ENCODE measurements at places on chromosomes 6 and 20.

DNA sequence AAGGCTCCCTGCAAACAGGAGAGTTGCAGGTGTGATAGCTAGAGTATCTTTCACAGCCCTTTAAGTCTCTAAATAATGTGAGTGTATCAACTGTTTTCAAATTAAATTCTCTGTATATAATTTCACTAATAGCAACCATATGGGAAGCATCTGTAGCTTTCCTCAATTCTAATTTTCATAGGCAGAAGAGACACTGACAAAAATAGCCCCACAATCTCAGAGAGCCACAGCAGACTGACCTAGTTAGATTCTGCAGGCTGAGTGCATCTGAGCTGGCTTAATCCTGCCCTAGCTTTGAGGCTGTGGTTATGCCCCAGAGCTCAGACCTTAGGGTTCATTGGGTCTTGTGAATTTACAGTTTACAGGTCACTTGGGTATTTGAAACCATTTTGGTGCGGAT is 63.9 kb downstream of the MAP7 start:
- DNase-seq: no peak

DNA sequence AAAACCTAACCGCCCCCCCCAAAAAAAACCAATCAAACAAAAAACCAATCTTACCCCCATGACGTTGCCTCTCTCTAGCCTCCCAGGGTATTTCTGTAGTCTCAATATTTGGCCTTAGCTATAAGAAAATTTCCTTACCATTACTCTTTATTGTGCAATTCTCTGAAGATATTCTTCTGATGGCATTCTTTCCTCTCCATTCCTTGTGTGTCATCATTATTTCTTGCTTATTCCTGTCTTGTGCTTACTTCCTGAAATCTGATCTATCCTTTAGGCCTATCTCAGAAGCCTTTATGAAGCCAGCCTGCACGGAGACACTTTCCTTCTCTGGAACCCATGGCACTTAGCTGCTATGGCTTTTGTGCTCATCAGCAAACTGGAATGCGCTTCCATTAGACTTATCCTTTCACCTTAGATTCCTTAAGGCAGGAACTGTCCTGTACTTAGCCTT is 65.9 kb upstream of the DDR1 start:
- DNase-seq: no peak

GRCh38 chr6:121436960-121437850 is 1.8 kb downstream of the GJA1 start:
- DNase-seq: no peak

GRCh38 chr6:5466281-5467136 is 205.2 kb downstream of the FARS2 start:
- DNase-seq: no peak

DNA sequence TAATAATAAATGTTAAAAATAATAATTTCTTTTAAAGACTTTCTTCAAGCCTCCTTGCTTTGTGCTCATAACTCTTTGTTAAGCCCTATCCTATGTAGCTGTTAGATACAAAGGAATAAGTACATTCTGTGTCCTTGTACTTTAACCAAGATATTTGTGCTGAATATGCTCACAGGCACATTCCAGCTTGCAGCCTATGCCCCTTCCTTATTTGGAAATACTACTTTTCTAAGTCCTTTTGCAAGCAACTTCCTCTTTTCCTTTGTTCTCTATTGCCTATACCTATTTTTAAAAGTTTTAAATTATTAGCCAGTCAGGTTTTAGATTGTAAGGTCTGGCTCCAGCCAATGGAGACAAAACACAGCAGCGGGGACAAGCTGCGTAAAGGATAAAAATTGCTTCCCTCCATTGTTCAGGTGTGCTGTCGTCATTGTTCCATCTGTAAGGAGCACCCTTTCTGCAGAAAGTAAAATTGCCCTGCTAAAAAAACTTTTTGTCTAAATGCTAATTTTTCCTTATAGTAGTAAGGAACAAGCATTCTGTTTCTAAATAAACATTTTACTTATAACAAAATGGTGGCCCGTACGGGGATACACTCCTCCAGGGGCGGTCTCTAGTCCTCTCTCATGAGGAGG is 80.2 kb downstream of the SYTL3 start:
- no peak for DNase-seq

- DNase-seq: no peak
These were observed 16.9 kb upstream of the GSTA4 start for GRCh38 chr6:53011979-53012378.

- no peak for DNase-seq
These were observed 134.1 kb downstream of the RFPL4B start for GRCh38 chr6:112481211-112481610.

DNA sequence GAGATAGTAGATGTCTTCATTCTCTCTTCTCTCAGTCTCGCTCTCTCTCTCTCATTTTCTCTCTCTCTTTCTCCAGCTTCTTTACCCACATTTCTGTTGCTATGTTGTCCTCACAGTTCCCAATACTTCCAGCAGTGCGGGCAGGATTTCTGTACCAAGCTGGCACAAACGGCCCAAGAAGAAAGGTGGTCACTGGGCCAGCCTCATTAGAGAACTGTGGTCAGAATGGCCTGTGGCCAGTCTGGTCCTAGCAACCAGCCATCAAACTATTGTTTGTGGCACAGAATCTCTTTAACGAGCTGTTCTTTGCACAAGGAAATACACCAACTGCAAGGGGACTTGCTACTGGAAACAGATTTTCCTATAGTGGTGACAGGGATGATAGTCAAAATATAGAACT is 81.3 kb downstream of the SEL1L2 start:
- no peak for DNase-seq

- DNase-seq: no peak
These were observed 77.0 kb downstream of the DTNBP1 start for GRCh38 chr6:15585760-15586214.

GRCh38 chr20:21191839-21192238 is 66.0 kb downstream of the KIZ start:
- no peak for DNase-seq

DNA sequence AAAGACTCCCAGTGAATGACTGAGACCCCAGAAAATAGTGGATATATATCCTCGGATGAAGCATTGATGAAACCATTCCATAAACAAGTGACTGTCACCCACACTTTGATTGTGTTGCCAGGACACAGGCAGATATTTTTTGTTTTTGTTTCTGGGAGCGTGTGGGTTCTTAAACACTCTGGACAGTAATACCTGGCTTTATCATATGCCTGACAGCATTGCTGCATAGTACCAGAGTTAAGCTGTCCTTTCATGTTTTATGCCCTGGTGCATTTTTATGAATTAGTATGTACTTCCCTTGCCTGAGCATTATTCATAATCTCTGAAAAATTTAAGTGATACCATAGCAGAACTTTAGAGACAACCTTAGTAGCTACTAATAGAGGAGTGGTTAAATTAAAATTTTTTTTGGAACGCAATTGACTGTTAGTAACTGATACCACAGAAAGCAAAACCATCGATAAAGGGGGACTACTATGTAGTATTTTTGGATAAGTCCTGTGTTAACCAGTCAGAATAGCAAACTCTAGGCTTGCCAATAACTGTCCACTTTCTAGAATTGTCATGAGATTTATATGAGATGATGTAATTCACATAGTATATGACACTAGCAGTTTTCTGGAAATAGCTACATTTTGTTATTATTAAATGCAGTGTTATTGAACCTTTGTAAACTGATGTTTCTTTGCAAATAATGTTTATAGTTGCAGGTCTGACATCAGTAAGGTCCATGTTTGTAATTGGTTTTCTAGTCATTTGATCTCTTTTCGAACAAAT is 30.4 kb downstream of the SENP6 start:
- DNase-seq: no peak
